Activated CD4-positive, alpha-beta T cell treated with anti-CD3 and anti-CD28 coated beads, Interleukin-2, amount 50 U/mL, for 16 hours (primary cell): ENCODE measurements at places on chromosomes 5 and 9.

GRCh38 chr9:83056174-83056573, 6.8 kb downstream of the RASEF start:
- DNase-seq = no peak

- DNase-seq = no peak
Observed at GRCh38 chr5:113063927-113064326, 87.3 kb downstream of the DCP2 start.

GRCh38 chr5:15255576-15255975, 244.4 kb upstream of the FBXL7 start:
- no peak for DNase-seq

DNA sequence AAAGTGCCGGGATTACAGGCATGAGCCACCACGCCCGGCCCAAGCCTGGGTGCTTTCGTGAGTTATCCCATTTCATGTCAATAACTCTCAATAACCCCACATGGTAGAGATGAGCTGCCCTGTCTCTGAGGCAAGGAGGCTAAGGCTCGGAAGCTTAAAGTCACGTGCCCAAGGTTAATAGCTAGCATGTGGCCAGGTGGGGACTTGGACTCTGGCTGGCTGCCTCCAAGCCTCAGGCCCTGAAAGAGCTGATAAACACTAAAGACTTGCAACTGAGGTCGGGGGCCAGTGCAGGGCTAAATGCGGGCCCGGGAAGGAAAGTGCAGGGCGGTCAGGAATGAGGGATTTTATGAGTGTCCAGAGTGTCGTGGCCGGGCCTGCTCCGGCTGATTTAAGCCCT, 30.9 kb upstream of the BARHL1 start:
- no peak for DNase-seq

DNA sequence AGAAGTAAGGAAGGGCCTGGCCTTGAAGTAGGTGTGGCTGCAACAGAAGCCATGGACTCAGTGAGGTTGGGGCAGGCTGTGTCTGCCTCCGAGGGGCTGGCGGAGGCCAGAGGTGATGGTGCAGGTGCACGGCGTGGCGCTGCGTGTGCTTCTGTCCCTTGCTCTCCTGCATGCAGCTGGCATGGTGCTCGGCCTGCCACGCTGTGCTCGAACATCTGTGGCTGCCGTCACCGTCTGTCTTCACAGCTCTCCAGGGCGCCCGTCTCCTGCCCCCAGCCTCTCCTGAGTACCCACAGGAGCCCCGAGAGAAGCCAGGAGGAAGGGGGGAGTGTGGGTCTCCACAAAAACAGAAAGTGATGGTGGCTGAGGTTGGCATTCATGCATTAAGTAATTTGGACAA, 193.7 kb downstream of the CACNA1B start:
- no peak for DNase-seq

- no peak for DNase-seq
Observed at GRCh38 chr5:103943230-103943629, 380.6 kb upstream of the NUDT12 start.

- no peak for DNase-seq
Observed at GRCh38 chr5:116492016-116492623, 82.5 kb downstream of the SEMA6A start.

GRCh38 chr5:82176115-82176814, 101.9 kb downstream of the RPS23 start:
- no peak for DNase-seq

DNA sequence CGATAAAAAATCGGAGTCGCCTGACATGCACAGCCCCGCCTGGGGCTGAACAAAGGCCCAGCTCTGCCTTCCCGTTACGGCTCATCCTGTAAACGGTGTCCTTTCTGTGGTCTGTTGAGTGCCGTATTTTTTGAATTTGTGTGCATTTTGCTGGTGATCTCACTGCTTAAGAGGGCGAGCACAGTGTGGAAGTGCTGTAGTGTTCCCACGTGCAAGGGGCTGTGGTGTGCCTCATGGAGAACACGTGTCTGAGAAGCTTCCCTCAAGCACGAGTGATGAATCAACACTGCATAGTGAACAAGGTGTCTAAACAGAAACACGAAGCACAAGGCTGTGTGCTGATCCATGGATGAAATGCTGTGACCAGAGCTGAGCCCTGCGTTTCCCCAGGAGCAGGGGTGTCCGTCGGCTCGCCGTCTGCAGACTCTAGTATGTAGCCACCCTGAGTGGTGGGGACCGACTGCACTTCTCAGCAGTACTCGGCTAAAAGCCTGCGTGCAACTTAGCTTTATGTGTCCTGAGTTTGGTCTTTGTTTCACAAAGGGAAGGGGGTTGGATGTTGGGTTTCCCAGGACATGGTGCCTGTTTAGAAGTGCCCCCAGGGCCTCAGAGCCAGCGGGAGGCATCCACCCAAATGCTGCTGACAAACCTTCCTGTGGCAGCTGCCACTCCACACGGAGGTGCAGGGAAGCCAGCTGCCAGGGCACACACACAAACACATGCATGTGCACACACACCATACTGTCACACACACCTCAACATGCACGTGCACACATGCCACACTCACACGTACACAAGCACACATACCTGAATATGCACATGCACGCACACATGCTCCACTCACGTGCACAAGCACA, 77.2 kb upstream of the IRX4 start:
- DNase-seq = no peak

- no peak for DNase-seq
Observed at GRCh38 chr5:168209997-168210396, 81.4 kb upstream of the WWC1 start.

DNA sequence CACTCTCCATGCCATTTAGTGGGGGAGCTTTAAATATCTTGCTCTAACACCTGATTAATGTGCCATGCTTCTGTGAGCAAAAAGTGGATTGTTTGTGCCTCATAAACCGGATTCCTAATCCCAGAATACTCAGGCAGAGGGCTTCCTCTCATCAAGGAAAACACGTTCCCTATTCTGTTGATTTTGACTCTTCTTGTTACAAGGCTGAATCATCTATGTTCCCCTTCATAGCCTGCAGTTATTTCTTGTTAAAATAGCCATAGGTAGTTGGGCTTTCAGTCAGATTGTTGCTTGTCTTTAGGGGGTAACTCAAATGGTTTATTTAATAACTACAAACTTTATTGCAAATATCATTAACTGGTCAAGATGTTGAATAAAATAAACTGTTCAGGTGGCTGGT, 26.6 kb downstream of the ROPN1L start:
- DNase-seq = no peak

GRCh38 chr5:142922223-142922952, 152.2 kb downstream of the ARHGAP26 start:
- DNase-seq = no peak

- no peak for DNase-seq
Observed at GRCh38 chr5:62305358-62305714, 670 bp upstream of the KIF2A start.

- no peak for DNase-seq
Observed at GRCh38 chr9:37776328-37776727, 8.5 kb downstream of the EXOSC3 start.

DNA sequence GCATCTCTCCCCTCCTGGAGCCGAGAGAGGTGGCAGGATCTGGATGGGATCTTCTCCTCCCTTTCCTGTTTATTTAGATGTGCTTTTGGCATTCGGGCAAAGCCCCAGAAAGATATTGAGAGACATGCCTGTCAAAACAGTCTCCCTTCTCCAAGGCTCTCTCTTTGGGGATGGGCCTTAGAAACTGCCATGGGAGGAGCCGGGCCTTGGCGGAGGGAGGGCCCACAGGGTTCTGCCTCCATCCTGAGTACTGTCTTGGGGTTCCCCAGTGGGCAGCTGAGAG, 41.9 kb downstream of the DAB2IP start:
- DNase-seq = no peak

- DNase-seq = no peak
Observed at GRCh38 chr5:132049093-132049492, 11.4 kb upstream of the IL3 start.
